ENCODE measurements at places on chromosomes 12 and 14.

- DNase-seq = peak; percentile 43
Measured at GRCh38 chr12:62834406-62834805, 100.5 kb downstream of the PPM1H start.

- DNase-seq = no peak
Measured at GRCh38 chr14:59292921-59293534, 104.6 kb downstream of the DAAM1 start.

GRCh38 chr12:90790747-90791146, 164.2 kb downstream of the CCER1 start:
- DNase-seq = no peak

GRCh38 chr12:3726456-3726855, 26.5 kb downstream of the CRACR2A start:
- DNase-seq = no peak

GRCh38 chr14:100554082-100554677, 33.0 kb downstream of the BEGAIN start:
- peak; percentile 62 for DNase-seq

- no peak for DNase-seq
Measured at GRCh38 chr12:63397807-63398206, 246.8 kb upstream of the AVPR1A start.

Data from heart right ventricle (tissue), 16 donors.